ENCODE measurements at places on chromosomes 2 and 18.

DNA sequence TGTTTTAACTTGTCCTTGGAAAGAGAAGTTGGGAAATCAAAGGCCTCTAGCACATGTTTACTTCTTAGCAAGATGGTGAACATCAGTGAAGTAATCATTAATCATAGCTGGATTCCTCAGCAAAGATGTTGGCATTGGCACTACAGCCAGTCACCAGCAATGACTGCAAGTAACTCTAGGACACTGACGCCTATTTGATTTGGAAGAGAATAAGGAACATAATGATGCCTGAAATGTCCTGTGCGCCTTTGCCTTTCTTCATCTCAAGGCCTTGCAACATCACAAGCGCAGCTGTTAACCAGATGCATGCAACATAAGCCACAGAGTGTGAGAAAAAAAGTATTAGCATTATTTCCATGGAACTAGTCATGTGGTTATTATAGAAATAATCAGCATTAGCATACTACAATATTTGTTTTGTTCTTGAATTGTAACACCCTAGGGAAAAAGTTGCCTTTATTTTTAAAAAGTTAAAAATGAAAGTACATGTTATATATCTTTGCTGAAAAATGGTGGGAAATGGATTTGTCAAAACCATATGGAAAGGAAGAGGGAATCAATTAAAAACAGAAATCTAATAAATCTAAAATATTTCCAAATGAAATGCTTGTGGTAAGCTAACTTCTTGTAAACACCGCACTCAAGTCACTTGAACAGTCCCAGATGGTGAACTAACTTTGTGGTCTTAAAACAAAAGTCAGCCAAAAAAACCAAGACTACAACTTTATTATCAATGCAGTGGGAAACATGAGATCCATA lies 55.6 kb downstream of the THADA start:
- DNase-seq = peak; percentile 5

- no peak for DNase-seq
Observed at GRCh38 chr2:105417857-105418436, 19.1 kb upstream of the FHL2 start.

GRCh38 chr2:47094511-47095142 lies 60.5 kb downstream of the STPG4 start:
- DNase-seq = no peak

- no peak for DNase-seq
Observed at GRCh38 chr2:122596598-122596997, 841.1 kb downstream of the TSN start.

- DNase-seq = no peak
Observed at GRCh38 chr2:26646986-26647672, 6.0 kb upstream of the CIB4 start.

GRCh38 chr18:9779630-9780029 lies 71.5 kb downstream of the RAB31 start:
- DNase-seq = no peak

DNA sequence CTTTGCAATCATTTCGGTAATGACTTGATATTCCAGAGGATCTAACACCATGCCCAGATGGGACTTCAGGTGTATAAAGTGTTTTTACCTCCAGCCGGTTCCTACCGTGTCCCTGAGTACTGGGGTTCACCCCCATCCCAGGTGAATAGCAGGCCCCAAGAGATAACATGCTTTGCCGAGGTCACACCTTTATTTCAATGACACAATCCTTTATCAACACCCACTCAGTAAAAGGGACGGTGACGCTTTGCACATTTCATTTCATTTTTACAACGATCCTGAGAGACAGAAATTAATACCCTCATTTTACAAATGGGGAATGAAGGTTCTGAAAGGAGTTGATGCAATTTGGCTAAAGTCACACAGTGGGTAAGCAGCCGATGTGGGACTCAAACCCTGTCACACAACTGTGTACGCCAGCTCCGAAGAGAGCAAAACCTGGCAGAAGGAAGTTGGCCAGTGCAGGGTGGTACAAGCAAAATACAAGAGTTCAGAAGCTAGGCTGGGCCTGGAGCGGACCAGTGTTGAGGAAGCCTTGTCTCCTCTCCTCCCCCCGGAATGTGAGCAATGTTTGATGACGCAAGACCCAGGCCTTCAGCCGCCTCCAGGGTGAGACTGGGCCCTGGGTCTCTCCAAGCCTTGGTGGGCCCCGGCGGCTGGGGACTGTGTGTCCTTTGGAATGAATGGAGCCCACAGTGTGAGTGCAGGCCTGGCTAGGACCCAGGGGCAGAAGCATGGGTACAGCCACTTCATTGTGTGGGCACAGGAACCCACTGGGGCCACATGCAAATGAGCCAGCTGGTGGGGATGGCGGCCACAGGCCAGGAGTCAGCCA lies 139.6 kb upstream of the MYCN start:
- no peak for DNase-seq

GRCh38 chr2:224573724-224574123 lies 11.4 kb downstream of the CUL3 start:
- DNase-seq = no peak

DNA sequence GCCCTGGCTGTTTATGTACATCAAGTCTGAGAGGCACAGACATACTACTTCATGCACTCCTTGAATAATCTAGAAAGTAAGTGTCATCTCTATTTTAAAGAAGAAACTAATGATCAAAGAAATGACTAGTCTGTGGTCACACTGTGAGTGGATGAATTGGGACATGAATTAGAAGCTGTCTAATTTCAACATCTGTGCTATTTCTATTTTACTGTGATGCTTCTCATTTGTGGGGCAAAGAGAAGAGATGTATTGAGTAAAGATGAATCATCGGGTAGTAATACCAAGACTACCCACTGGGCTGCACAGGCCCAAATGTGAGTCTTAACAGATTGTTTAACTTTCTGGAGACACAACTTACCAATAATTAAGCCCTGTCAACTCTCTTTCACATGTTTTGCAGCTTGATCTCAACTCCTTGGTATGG lies 42.4 kb upstream of the MTIF2 start:
- DNase-seq = no peak

- no peak for DNase-seq
Observed at GRCh38 chr18:9468998-9469397, 6.3 kb upstream of the RALBP1 start.

DNA sequence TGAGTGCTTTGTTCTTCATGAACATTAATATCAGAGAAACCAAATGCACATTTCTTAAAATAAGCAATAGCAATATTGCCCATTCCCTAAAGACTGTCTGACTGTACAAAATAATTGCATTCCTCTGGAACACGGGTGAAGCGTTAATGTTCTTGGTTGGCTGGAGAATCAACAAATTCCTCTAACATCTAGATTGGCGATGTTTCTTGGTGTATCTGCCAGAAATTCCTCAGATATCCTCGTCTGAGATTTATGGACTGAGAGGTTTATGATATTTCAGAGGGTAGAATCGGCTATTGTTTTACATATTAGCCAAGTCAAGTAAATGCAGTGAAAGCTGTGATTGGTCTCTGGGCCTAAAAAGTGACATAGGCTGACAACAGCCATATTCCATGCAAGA lies 27.1 kb upstream of the SPTBN1 start:
- DNase-seq = no peak

DNA sequence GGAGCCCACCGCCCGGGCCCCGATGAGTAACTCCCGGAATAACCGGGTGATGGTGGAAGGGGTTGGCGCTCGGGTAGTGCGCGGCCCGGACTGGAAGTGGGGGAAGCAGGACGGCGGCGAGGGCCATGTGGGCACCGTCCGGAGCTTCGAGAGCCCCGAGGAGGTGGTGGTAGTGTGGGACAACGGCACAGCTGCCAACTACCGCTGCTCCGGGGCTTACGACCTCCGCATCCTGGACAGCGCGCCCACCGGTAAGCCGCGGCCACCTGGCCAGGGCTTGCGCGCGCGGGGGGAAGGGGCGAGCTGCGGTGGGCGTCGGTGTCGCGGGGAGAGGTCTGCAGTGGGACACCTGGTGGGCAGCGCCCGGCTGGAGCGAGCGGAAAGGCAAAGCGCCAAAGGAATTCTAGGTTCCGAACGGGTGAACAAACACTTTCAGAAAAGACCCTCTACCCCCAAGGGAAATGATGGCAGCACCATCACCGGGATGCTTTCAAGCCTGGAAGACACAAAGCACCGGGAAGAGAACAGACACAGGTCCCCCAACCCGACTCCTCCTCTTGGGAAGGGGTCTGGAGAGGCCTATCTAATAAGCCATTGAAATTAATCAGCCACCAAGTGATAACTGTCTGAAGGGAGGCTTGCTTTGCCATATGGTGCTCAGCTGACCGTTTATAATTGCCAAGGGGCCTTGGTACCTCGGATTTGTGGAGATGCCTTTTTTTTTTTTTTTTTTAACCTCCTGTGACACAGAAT lies 1.1 kb downstream of the MIB1 start:
- DNase-seq = peak; percentile 32

GRCh38 chr2:98781822-98782221 lies 50.9 kb upstream of the MGAT4A start:
- DNase-seq = no peak

GRCh38 chr2:168604252-168604651 lies 148.2 kb downstream of the CERS6 start:
- no peak for DNase-seq

- no peak for DNase-seq
Observed at GRCh38 chr2:107132070-107132469, 246.1 kb upstream of the ST6GAL2 start.

- DNase-seq = no peak
Observed at GRCh38 chr2:128064353-128064752, 26.6 kb upstream of the UGGT1 start.

GRCh38 chr2:227451655-227451992 lies 20.3 kb upstream of the AGFG1 start:
- no peak for DNase-seq

GRCh38 chr18:76212960-76213359 lies 282.1 kb downstream of the ZNF516 start:
- DNase-seq = no peak

- DNase-seq = no peak
Observed at GRCh38 chr2:240458900-240459391, 23.5 kb downstream of the GPC1 start.

GRCh38 chr2:22902662-22903165 lies 482.3 kb upstream of the KLHL29 start:
- no peak for DNase-seq

Measured in NK-92 treated with Interleukin-12 subunit alpha and Interleukin-12 subunit beta, amount 100 ng/mL, for 24 hours (cell line).